ENCODE measurements at places on chromosomes 4 and X. TPM values are rescaled to one million over a fixed set of nuclear protein-coding genes. Genes with fewer than 3 reads are reported as not detected.

DNA sequence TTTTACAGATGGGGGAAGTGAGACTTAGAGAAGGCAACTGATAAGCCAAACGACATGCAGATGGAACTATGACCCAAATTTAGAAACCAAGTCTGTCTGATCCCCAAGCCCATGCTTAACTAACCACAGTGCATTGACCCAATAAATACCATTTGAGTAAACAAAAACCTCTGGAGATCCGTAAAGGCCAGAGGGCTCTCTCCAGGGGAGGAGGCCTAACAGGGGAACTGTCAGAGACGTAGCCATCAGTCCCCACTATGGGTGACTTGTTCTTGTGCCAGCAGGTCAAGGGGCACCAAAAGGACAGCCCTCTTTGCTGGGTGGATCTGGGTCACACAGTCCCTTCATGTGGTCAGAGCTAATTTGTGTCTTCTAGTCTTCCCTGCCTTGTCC is 420.2 kb downstream of the BCOR start:
- no peak for DNase-seq

PDGFC gene
- total RNA-seq, result 133 TPM

DNA sequence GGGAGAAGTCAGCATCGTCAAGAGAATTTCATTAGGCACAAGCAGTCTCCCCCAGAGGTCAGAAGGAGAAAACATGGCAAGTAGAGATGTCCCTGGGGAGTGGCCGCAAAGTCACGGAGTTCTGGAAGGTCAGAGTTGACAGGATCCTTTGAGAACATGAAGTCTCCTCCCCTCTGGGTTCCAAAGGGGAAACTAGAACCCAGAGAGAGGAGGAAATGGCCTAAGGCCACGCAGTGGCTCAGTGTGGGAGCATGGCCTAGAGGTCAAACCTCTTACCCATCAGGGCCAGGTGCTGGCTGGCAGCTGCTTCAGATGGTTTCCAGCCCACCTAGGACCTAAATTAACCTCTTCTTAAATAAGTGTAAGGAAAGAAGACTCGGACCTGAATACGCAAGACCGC is 884 bp downstream of the IDH3G start:
- no peak for DNase-seq

DAPP1 gene
- total RNA-seq, result 3.4 TPM

CT45A2 gene
- total RNA-seq, result not detected

GRCh38 chr4:6338951-6339817 is 69.5 kb downstream of the WFS1 start:
- DNase-seq, result no peak

DMRTC1B gene
- 0.20 TPM for total RNA-seq

DNA sequence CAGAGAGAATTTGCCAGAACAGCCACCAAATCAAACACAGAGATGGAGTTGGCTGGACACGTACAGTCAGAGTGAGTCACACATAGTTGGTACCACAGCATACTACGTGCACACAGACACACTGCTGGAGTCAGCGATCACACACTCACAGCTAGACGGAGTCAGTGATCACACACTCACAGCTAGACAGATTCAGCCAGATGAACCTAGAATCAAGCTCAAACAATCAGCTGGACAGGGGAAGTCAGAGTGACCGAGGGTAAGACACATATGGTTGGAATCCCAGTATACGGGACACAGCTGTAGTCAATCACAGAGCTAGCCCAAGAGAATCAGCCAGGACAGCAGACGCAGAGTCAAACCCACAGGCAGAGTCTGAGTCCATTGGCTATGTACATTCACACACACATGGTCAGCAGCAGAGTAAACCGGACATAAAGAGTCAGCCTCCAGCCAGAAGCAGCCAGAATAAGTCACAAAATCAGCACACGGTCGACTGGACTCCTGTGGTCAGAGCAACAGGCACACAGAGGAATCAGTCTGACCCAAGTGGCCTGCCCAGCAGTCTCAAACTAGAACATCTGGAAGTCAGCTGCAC is 4.6 kb downstream of the SLC38A5 start:
- DNase-seq, result peak; percentile 77

DNA sequence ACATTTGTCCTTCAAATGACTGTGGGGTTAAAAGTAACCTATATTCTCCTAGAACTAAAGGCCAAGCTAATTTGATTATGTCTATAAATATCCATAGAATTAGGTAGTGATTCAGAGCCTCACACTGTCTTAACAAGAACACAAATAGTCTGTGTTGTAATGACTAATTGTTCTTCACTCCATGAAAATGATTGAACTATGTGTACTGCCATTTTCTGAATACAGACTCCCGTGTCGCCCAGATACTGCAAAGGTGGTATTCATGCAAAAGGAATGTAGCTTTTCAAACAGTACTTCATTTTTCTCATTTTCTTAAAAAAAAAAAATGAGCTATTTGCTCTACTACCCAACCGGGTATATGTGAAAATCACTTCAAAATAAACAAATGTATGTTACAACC is 11.3 kb upstream of the PHKA2 start:
- DNase-seq, result peak; percentile 58

DNA sequence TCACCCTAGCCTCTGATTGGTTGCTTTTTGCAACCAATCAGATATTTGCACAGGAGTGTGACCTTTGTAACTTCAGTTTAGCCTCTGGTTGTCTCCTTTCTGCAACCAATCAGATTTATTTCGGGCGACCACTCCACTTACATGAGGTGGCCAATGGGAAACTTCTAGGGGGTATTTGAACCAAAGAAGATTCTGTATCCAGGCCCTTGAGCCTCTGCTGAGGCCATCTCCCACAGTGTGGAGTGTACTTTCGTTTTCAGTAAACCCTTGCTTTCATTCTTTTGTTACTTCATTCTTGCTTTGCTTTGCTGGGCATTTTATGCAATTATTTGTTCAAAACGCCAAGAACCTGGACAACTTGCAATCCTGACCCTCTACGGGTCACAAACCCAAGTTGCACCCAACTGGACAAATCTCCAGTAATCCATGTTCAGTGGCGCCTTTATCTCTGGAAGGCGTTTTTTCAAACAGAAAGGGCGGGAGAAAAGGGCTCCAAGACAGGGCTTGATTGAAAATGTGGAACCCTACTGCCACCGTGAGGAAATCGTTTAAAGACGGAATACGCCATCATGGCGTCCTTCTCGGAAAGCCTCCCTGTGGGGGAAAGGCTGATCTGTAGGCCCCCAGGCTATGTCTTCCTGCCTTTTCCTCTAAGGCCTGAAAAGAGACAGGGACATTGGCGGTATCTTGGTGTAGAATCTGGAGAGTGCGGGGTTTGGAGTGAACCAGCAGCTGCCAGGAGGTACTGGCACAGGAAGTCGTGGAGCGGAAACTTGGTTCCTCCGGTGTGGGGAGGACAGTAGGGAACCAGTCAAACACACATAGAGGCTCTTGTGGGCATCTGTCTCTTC is 184.6 kb downstream of the OR13H1 start:
- no peak for DNase-seq

GRCh38 chrX:74207539-74207938 is 96.4 kb upstream of the ZCCHC13 start:
- no peak for DNase-seq

- no peak for DNase-seq
Observed at GRCh38 chr4:53314252-53314651, 51.6 kb downstream of the SCFD2 start.

- no peak for DNase-seq
Observed at GRCh38 chr4:47155919-47156318, 124.6 kb downstream of the GABRB1 start.

DNA sequence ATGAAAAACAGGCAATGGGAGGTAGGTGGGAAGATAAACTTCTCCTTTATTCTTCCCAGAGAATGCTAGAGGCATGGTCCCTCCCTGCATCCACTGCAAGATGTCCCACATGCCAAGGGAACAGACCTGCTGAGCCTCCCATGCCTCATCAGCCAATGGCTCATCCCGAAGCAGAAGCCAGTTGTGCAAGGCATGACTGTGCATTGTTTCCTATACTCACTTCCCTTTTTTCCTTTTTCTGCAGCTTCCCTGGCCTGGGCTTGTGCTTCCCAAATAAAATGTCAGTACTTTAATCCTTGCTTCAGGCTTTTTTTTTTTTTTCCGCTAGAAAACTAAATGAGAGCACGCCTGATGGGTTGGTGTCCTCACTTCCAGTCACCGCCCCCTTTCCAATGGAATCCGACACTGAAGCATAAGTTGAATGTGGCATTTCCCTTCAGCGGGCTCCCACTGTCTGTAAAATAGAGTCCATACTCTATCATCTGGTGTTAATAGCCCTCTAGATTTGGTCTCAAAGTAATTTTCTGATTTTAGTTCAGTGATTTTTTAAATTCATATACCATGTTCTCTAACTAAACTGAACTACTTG is 239.0 kb upstream of the JADE1 start:
- peak; percentile 33 for DNase-seq

All from renal cortical epithelial cell (primary cell).